ENCODE measurements at places on chromosomes 2 and 18.

DNA sequence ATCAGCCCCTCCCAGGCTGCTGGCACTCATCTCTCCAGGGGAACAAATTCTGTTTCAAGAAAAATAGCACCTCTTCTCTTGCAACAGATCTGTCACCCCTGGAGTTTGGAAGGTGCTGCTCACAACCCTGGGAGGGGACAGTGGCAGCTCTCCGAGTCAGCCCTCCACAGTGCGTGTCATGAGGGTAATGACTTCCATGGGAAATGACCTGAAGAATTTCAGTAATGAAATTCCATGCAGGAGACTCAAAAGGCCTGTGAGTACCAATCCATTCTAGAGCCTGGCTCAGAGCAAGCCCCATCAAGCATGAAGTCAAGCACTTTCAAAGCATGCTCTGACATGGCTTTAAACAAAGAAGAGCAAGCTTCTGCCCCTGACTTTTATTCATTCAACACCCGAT, 276.3 kb upstream of the PARD3B start:
- DNase-seq: no peak

GRCh38 chr2:43388371-43388770, 162.0 kb upstream of the ZFP36L2 start:
- DNase-seq: no peak

- no peak for DNase-seq
These were observed 269.4 kb downstream of the TDRD15 start for GRCh38 chr2:21393173-21393572.

DNA sequence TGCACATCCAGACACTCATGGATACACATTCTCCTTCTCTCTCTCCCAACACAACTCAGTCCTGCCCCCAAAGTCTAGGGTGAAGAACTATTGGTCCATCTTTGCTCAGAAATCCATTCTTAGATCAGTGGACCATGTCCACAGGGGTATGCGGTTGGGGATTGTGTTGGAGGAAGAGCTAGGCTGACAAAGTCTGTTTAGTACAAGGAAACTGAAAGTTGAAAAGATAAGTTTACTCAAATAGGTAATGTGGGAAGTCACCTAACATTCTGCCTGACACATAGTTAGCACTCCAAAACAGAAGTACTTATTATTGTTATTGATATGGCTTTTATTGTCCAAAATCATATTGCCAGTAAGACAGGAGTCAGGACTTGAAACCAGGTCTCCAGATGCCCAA, 55.9 kb downstream of the ALK start:
- no peak for DNase-seq

GRCh38 chr2:29848566-29849310, 72.6 kb downstream of the ALK start:
- no peak for DNase-seq

DNA sequence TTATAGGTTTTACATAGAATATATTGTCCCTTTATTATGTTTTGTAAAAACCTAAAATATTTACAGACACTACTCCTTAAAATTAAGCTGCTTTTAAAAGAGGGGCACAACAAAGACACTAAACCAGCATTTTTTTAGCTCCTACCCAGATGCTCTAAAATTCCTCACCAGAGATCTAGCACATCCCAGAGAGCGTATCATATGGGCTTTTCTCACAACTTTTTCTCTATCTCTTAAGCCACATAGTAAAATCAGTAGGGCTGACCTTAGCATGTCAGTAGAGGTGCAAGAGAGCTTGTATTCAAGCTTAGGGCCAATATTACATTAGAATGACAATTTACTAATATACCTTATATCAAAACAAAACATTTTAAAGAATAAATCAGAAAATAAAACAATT, 216.3 kb downstream of the TMX3 start:
- no peak for DNase-seq

- DNase-seq: no peak
These were observed 38.1 kb downstream of the AGFG1 start for GRCh38 chr2:227509824-227510619.

- no peak for DNase-seq
These were observed 7.0 kb upstream of the GPD2 start for GRCh38 chr2:156429211-156429610.

DNA sequence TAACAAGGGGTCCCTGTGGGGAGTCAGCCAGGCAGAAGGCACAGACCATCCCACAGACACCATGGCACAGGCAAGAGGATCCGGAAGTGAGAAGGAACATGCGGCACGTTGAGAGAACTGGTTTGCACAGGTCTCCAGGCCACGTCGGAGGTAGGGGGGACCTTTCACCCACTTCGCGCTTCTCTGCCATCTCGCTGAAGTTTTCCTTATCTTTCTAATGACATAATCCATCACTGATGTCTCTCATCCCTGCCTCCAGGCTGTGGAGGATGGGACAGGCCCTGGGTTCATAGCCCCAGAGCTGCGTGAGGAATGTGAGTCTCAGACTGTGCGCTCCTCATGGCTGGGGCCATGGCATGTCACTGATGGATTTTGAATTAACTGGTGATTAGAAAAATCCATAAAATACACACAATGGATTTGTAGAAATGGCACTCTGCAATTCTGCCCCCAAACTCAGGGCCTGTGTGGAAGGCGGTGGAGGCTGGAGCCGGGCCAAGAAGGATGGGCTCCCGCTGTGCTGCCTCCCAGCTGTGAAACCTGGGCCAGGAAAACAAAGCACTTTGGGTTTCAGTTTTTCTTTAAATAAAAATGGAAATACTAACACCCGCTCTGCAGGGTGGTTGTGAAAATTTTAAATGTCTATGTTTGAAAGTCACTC, 113.3 kb upstream of the ALKAL2 start:
- no peak for DNase-seq

- DNase-seq: no peak
These were observed 60.5 kb upstream of the ZNG1B start for GRCh38 chr2:113376913-113377445.

GRCh38 chr2:238925816-238926521, 78.1 kb downstream of the TWIST2 start:
- DNase-seq: no peak

DNA sequence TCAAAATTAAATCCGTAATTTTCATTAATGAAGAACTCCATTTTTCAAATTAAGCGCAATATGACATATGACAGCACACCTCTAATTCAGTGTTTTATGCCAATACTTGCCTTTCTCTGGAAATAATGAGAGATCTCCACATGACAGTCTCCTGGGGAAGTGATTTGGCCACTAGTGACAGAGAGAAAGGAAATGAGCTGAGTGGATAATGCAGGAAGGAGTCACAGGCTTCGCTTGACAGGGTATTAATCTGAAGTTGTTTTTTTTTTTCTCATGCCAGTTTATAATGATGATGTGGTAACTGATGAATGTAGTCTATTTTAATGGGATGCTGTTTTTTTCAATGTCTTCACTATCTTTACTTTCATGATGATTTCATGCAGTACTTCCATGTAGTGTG, 1079.4 kb upstream of the GYPC start:
- DNase-seq: no peak

DNA sequence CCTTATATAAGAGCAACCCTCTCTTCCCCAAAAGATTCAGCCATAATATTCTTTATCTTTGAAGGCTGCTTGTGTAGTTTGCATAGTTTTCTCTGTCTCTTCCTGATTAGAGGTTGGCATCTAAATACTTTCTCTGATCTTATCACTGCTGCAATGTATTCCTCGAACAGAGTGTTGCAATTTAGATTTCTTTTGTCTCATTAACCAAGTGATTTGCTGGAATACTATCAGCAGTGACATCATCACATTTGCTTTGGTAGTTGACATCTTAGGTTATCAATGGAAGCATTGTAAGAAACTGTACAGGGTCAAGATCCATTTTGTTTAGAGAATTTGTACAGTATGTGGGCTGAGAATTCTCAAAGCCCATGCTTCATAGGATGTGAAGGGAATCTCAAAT, 72.0 kb upstream of the NEUROD1 start:
- no peak for DNase-seq

- peak; percentile 35 for DNase-seq
These were observed 3.4 kb downstream of the NAGK start for GRCh38 chr2:71071681-71072398.

- no peak for DNase-seq
These were observed 12.2 kb downstream of the CAPG start for GRCh38 chr2:85397925-85398331.

- no peak for DNase-seq
These were observed 2.4 kb upstream of the MRPL53 start for GRCh38 chr2:74474899-74475298.

DNA sequence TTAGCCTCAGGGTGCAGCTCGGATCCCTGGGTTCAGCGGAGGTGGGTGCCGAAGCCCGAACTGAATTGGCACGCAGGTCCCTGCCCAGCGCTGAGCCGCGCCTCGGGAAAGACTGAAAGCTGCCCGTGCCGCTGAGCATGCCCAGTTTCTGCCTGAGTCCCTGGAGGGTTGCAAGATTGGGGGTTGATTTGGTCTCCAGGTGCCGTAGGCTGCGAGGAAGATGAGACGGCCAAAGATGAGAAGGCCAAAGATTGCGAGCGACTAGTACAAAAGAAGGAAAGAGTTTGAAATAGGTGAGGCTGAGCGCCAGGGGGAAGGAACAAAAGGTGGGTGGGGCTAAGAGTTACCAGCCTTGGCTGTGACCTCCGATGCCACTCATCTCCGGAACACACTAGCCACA, 852 bp upstream of the KCNH7 start:
- no peak for DNase-seq

DNA sequence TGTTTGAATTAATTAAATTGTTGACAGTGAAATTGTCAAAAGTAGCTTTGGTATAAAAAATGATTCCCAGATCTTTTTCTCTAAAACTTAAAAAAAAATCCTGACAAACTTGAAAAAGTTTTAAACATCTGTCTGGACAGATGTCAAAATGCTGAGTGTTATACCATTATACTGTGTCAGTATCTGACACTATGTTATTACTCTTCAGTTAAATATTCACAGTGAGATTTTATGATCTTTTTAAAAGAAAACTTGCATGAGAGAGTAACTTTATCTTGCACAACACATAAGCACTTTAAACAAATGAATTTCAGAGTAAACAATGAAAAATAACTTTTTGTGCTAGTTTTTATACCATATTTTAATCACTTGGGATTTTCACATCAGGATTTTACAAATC, 167.4 kb downstream of the MEIS1 start:
- no peak for DNase-seq

DNA sequence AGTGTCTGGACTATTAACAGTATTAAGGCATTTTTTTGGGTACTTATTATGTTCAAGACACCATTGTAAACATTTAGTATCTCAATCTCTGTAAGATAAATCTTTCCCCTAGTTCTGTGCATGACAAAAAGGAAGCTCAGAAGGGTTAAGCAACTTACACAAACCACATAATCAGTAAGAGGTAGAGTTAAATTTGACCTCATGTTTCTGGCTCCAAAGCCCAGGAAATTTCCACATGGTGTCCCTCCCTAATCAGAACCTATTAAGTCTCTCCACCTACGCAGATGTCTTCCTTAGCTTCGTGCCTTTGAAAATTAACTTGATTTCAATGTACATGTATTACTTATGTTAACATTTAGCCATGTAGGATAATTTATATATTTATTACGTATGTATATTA, 2.0 kb downstream of the MFSD6 start:
- DNase-seq: no peak

DNA sequence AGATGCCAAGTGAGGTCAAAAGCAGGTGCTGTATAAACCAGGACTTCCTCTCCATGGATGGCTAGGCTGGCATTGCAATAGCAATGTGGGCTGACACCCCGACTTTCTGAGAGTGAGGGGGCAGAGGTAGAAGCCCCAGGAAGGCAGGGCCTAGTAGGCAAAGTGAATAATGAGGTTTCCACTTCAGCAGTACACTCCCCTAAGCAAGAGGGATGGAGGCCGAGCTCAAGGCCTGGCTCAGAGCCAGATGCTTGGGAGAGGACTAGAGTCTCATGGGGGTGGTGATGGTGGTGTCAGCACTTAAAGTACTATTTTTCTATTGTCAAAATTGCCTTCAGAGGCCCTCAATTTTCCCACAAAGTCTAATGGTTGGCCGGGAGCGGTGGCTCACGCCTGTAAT, 41.6 kb upstream of the HK2 start:
- DNase-seq: no peak

DNA sequence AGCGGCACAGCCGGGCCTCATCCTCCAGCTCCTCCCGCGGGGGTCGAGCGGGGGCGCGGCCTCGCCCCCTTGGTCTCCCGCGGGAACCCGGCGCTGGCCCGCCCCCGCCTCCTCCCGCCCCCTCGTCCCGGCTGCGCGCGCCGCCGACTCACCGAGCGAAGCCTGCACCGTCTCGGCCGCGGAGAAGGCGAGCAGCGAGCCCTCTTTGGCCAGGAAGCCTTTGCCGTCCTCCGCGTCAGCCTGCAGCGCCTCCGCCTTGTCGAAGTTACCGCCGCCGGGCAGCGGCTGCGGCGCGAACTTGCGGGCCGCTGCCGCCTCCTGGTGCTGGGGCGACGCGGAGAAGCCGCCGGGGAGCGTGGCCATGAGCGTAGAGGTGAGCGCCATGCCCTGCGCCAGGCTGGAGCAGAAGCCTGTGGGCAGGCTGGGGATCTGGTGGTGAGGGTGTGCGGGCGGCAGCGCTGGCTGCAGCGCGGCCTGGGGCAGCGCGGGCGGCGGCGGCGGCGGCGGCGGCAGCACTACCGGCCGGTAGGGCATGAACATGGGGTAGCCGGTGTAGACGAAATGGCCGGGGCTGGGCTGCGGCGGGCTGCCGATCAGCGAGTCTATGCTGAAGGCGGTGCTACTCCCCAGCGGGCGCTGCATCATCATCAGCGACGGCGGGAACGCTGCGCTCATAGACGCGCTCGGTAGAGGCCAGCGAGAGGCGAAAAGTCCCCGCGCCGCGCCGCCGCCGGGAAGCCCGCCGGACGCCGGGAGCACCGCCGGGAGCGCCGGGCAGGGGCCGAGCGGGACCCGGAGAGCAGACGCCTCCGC, 683 bp downstream of the GBX2 start:
- no peak for DNase-seq

DNA sequence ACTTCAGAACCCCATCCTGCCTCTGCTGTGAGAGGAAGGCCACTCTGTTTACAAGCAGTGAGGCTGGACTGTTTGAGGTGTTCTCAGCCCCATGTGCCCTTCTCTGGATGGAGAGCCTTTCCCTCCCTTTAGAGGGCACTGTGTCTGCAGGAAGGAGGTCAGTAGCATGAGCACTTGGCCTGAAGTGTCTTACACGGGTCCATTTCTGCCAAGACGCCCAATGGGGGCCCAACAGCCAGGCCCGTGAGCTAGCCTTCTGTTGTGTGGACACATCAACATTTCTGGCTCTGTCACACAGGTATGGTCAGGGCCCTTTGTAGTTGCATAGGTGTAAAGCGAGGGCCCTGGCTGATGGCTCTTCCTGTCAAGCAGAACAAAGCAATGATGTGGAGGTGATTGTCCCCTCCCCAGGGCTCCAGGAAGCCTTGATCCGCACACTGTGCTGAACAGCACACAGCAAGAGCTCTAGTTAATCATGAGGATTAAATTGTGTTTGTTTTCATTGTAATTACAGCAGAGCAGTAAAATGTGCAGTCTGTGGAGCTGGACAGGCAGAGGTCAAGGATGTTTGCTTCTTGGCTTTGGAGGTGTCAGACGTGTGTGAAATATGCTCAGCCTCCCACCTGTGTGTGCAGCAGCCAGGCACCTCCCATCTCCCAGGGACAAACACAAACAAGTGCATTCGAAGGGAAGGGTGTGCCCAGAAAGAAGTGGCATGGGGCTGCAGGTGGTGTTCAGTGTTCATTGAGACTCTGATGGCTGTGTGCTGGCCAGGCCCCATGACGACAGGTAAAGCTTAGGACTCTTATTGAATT, 132.1 kb downstream of the SH3RF3 start:
- no peak for DNase-seq

GRCh38 chr2:63027220-63027619, 23.4 kb upstream of the OTX1 start:
- DNase-seq: no peak

GRCh38 chr2:5374762-5375161, 317.4 kb upstream of the SOX11 start:
- DNase-seq: no peak
